Parietal lobe (tissue), 2 donors: ENCODE measurements at places on chromosomes 6 and 20. TPM values are rescaled to one million over a fixed set of nuclear protein-coding genes. Genes with fewer than 3 reads are reported as not detected.

Gene LY6G6F
- total RNA-seq = not detected

Gene SAMD5
- 22.5 TPM for total RNA-seq

Gene SFTA2
- total RNA-seq = not detected

Gene KCNK17
- total RNA-seq = not detected

Gene OPRM1
- total RNA-seq = 0.94 TPM

Gene BMP6
- 3.4 TPM for total RNA-seq

Gene SLC4A11
- not detected for total RNA-seq

Gene NNAT
- 333 TPM for total RNA-seq

Gene BCAS1
- 5.0 TPM for total RNA-seq

Gene DLK2
- total RNA-seq = 8.5 TPM

Gene ZNF322
- 35.7 TPM for total RNA-seq

Gene BMP2
- 2.5 TPM for total RNA-seq

Gene MCHR2
- 8.5 TPM for total RNA-seq

Gene COL9A3
- total RNA-seq = 27.9 TPM

Gene RSPH9
- total RNA-seq = 6.9 TPM

Gene C6orf132
- under 0.01 TPM for total RNA-seq

Gene CCN6
- not detected for total RNA-seq

Gene FLRT3
- 21.9 TPM for total RNA-seq

Gene FAM217A
- not detected for total RNA-seq

Gene C6orf58
- 2.2 TPM for total RNA-seq

Gene OR2H2
- not detected for total RNA-seq

Gene CPNE5
- total RNA-seq = 15.3 TPM

Gene OXT
- total RNA-seq = not detected

Gene SLC17A9
- total RNA-seq = 0.31 TPM

Gene GTSF1L
- total RNA-seq = not detected

Gene LHFPL5
- total RNA-seq = 1.6 TPM

Gene RAMACL
- total RNA-seq = 11.9 TPM

Gene LAMA4
- 26.0 TPM for total RNA-seq

Gene SIRPG
- not detected for total RNA-seq

Gene FIG4
- 49.8 TPM for total RNA-seq

Gene HEBP2
- total RNA-seq = 7.8 TPM

Gene HS3ST5
- total RNA-seq = 9.1 TPM

Gene PRRT1
- 1.9 TPM for total RNA-seq

Gene CPXM1
- total RNA-seq = 8.8 TPM

Gene NCR2
- not detected for total RNA-seq

Gene BIRC7
- total RNA-seq = not detected

Gene MAPK13
- total RNA-seq = 3.4 TPM

Gene SLC17A1
- not detected for total RNA-seq

Gene ENPP5
- 5.0 TPM for total RNA-seq

Gene TCF21
- total RNA-seq = not detected

Gene EFCAB8
- total RNA-seq = not detected

Gene RNF39
- total RNA-seq = not detected

Gene CLIC5
- 1.9 TPM for total RNA-seq
